NCI-H1930 (cell line): ENCODE measurements at places on chromosomes 16 and 17.

DNA sequence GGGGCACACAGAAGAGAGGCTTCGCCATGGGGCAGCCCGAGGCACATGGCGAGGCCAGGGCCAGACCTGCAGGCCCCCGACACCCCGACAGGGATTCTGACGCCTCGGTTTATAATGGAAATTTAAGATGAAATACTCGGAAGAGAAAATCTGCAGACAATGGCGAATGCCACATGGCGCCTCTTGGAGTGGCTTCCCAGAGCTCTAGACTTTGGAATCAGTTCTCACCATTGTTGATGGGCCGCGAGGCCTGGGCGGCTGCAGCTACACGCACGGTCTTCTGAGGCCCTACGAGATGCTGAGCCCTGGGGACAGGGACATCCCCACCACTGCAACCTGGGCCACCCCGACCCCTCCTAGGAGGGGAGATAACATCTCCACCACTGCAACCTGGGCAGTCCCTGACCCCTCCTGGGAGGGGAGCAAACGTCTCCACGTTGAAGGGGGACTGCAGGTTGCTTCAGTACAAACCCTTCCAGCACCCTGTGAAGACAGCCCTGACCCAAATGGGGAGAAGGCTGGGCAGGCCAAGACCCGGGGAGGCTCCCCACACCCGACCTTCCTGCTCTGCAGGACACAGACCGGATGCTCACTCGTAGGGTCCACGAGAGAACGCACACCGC is 56.9 kb downstream of the LMF1 start:
- no peak for DNase-seq

DNA sequence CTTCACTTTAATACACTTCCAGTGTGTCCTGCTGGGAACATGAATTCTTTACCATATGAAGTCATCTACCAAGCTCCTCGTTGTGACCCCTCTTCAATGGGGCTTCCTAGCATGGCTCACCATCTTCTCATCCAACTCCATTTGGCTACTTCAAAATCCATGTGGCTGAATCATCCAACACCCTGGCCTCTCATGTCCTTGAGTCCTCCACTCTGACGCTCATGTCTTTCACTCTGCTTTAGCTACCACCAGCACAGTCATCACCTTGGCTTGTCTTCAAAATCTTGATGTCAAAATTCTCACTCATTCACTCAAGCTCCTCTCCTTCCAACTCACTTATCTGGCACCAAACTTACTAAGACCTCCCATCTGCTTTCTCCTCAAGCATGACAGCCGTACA is 35.8 kb downstream of the AMFR start:
- no peak for DNase-seq

DNA sequence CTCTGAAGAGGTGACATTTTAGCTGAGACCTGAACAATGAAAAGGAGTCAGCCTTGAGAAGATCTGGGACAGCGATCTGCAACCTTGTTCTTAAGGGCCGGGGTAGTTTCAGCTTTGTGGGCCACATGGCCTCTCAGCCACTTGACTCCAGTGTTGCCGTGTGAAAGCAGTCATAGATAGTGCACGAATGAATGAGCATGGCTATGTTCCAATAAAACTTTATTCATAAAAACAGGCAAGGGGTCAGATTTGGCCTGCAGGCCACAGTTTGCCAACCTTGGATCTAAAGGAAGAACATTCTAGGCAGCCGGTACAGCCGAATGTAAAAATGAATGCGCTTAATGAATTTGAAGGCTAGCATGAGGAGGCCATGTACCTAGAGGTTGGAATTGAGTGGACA is 83.5 kb downstream of the ABCC6 start:
- no peak for DNase-seq

DNA sequence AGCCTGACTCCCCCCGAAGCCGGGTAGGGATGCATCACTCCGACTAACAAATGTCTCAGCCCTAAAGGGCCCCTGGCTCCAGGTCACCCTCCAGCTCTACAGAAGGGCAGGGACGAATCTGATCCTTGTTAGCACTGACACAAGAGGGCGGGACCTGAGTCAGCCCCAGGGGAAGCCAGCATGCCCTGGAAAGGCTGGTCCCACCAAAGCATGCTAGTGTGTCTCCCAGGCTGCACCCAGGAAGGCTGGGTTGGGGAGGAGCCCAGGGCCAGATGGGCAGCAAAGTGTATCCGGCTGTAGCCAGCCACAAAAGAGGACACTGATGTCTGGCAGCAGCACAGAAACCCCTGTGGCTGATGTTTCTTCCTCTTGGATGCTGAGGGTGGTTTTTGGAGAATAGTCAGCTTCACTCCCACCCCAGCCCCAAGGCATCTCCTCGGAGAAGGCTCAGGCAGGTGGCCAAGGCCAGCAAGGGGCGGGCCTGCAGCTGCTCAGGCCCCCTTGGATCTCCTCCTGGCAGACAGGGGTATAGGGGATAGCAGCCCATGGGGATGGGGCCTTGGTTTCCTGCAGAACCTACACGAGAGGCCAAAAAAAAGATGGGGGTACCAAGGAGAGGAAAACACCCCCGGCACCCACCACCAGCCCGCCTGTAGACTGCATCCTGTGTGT is 11.0 kb downstream of the NATD1 start:
- no peak for DNase-seq
